ENCODE measurements at places on chromosomes 1 and 21. TPM values are rescaled to one million over a fixed set of nuclear protein-coding genes. Genes with fewer than 3 reads are reported as not detected.

DNA sequence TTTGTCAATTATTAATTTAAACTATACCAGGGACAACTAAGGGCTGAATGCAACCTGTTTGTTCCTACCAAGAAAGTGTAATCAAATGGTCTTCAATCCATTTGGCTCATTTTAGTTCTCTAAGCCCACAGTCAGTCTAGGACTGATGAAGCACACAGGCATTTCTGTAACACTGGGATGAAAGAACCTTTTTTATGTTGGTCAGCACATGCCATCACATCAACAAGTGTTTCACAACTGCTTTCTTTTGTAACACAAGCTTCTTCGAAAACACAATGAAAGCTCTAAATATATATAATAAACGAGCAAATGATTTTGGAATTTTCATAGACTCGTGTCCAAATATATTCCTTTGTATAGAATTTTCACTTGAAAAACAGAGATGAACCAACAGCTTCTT is 28.8 kb downstream of the HEATR1 start:
- DNase-seq = no peak

Gene SMCP
- not detected for total RNA-seq

Gene SAMSN1
- total RNA-seq = not detected

DNA sequence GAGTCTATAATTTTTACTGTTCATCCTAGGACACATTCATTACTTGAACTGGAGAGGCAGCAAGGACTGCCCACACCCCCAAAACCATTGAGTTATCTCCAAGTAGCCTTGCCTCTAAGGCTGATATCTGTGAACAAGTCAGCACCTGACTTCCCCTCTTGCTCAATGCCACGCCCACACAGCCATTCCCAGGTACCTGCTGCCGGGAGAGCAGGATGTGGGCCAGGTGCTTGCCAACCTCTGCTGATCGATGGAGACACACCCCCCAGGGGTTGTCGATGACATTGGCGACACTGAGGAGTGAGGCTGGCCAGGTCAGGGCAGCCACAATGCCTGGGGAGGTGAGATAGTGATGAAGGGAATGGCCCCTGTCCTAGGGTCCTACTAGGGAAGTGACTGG is 60.1 kb downstream of the TMCO4 start:
- no peak for DNase-seq

DNA sequence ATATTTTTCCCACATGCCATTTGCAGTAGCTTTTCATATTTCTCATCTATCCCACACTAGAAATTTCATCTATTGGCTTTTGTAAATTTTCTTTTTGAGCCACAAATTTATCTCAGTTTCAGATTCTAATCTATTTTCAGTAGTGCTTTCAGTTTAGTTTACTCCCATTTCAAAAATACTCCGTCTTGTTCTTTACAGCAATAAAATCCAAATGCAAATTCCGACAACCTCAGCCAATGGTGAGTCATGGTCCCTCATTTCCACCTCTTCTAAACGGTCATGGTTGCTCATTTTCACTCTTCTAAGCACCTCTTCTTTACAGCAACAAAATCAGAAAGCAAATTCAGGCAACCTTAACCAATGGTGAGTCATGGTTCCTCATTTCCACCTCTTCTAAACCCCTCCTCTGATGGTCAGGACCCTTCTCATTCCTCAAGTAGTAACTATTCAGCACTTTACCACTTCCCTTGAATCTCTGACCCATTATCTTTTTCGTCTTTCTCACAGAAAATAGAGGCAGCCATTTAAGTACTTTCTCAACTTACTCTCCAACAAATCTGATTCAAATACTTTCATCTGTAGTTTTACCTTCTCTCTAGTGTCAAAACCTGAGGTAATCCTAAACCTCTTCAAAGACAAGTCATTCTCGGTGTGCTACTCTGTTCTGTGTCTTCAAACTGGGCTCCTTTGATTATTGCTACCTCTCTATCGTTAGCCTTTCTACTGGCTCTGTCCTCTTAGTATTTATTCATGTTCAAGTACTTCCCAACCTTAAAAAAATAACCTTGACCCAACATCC is 34.4 kb downstream of the C21orf91 start:
- no peak for DNase-seq

Gene HENMT1
- total RNA-seq = 3.7 TPM

DNA sequence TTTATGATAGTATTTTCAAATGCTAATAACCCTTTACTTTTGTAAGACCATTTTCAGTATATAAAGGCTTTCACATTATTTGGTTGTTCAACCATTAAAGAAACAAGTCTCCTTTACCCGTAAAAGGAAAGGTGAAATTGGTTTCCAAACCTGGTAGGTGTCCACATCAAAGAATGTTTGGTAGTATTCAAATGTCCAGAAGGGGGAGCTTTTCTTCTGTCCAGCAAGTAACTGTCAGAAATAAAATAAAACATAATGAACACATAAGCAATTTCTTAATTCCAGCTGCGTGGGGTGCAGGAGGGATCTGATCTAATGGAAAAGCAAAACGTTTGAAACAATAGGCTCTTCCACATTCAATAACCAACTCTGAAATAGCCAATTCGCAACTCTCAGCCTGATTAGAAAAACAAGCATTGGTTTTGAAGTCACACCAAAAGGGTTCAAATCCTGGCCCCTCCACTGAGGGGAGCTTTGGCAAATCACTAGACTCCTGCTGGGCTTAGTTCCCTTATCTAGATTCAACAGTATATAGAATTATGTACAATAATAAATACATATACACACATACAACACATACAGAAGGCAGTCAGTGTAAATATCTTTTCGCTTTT is 11.0 kb downstream of the YIPF1 start:
- peak; percentile 61 for DNase-seq

Gene MYBPH
- not detected for total RNA-seq
